ENCODE measurements at places on chromosomes 1 and 21.

- no peak for DNase-seq
Measured at GRCh38 chr1:156176610-156177210, 17.2 kb upstream of the SLC25A44 start.

DNA sequence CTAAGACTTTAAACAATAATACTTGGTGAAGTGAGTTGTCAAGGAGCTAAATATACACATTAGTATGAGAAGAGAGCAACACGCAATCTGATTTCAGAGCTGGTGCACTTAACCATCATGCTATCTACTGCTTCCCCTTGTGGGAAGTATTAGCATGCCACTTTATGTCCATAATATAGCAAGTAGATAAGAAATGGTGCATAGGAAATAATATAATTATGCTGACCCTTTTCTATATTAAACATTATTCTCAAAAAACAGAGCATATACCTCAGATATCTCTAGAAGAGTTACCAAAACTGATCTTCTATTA lies 63.4 kb downstream of the MAGI3 start:
- no peak for DNase-seq

- no peak for DNase-seq
Measured at GRCh38 chr1:42750041-42750440, 10.0 kb upstream of the CLDN19 start.

- DNase-seq, result no peak
Measured at GRCh38 chr1:210697185-210697584, 368.5 kb downstream of the HHAT start.

- DNase-seq, result no peak
Measured at GRCh38 chr21:24127651-24128050, 1479.6 kb downstream of the MRPL39 start.

DNA sequence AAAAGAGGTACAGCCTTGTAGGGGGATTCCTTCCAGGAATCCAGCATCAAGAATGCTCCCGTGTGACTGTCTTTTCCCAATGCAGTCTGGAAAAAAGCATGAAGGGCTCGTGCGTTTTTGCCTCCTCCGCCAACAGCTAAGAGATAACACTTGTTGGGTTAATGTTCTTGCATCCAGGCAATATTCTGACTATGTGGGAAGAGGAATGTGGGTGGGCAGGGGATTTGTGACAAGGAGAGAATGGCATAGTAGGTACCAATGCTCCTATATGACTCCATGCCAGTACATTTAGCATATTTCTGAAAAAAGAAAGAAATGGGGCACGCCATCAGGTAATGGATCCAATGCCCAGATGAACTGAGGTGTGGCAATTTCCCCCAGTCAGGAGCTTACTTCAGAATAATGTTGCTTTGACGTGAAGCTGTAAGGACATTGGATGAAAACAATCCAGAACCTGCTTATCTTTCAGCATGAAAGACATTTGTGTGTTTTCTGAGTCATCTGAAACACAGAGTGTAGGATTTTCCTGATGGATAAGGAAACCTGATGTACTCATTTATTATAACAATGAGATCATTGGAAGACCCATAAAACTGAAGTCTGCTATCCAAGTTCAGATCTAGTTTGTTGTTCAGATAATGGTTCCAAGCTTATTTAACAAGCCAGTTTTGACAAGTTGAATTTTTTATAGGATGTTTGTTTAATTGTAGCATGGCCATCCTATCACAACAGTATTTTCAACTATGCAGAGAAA lies 105.5 kb downstream of the LYPLAL1 start:
- DNase-seq, result no peak

GRCh38 chr1:21117597-21118001 lies 59.1 kb downstream of the EIF4G3 start:
- peak; percentile 9 for DNase-seq

- DNase-seq, result no peak
Measured at GRCh38 chr21:45043541-45044020, 30.8 kb upstream of the ADARB1 start.

DNA sequence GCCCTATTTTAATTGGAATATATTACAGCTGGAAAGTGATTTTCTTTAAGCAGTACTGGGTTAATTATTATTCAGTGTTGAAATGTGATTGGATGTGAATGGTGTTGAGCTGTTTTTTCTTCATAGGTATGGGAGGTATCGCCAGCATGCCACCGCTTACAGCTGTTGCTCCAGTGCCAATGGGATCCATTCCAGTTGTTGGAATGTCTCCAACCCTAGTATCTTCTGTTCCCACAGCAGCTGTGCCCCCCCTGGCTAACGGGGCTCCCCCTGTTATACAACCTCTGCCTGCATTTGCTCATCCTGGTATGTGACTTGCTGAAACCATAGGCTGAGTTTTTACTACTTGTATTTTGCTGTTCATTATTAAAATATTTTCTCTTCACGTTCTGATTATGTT lies 107.7 kb downstream of the ITSN1 start:
- DNase-seq, result no peak

- DNase-seq, result no peak
Measured at GRCh38 chr1:181127898-181128453, 39.5 kb downstream of the IER5 start.

- no peak for DNase-seq
Measured at GRCh38 chr1:234484218-234484617, 5.2 kb upstream of the TARBP1 start.

GRCh38 chr1:196306421-196306820 lies 301.8 kb downstream of the KCNT2 start:
- no peak for DNase-seq

GRCh38 chr1:244881552-244882280 lies 17.4 kb upstream of the HNRNPU start:
- no peak for DNase-seq

GRCh38 chr1:15413563-15414444 lies 4.1 kb downstream of the EFHD2 start:
- DNase-seq, result no peak

- DNase-seq, result no peak
Measured at GRCh38 chr1:60255565-60255964, 182.0 kb upstream of the C1orf87 start.

- no peak for DNase-seq
Measured at GRCh38 chr21:44429894-44430293, 25.4 kb upstream of the LRRC3 start.

- DNase-seq, result no peak
Measured at GRCh38 chr1:231952154-231952553, 325.6 kb downstream of the DISC1 start.

GRCh38 chr1:54399765-54400164 lies 6.4 kb downstream of the SSBP3 start:
- no peak for DNase-seq

- no peak for DNase-seq
Measured at GRCh38 chr1:16324456-16324890, 27.8 kb downstream of the FBXO42 start.

DNA sequence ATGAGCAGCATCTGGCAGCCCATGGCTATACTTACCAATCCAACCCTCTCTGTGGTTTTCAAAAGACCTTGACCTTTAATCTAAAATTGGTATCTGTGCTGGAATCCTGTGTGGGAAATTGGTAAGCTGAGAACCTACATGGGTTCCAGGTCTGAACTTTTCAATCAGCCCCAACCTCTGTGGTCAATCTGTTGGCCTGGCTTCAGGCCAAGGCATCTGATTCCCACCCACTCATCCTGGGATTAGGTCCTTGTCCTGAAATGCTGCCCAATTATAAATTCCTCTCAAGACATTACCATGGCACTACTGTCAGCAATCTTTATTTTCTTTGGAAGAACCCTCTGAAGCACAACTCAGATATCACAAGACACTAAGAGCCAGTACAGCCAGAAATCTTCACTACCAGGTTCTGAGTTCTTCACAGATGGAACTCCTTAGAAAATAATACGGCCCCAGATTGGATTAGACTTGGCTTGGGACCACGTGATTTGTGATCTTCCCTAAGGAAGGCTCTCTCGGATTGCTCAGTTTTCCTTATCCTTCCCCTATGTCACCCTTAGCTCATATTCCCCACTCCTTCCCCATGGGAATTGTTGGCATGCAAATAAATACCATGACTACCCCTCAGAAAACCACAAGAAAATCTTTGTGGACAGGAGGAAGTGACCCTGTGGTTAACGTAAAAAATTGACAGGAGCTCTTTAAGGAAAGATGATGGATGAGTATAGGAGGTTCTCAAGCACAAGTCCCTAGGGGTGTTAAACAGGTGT lies 207.9 kb upstream of the ST6GALNAC5 start:
- no peak for DNase-seq

GRCh38 chr1:165852871-165853270 lies 25.5 kb downstream of the UCK2 start:
- DNase-seq, result no peak

DNA sequence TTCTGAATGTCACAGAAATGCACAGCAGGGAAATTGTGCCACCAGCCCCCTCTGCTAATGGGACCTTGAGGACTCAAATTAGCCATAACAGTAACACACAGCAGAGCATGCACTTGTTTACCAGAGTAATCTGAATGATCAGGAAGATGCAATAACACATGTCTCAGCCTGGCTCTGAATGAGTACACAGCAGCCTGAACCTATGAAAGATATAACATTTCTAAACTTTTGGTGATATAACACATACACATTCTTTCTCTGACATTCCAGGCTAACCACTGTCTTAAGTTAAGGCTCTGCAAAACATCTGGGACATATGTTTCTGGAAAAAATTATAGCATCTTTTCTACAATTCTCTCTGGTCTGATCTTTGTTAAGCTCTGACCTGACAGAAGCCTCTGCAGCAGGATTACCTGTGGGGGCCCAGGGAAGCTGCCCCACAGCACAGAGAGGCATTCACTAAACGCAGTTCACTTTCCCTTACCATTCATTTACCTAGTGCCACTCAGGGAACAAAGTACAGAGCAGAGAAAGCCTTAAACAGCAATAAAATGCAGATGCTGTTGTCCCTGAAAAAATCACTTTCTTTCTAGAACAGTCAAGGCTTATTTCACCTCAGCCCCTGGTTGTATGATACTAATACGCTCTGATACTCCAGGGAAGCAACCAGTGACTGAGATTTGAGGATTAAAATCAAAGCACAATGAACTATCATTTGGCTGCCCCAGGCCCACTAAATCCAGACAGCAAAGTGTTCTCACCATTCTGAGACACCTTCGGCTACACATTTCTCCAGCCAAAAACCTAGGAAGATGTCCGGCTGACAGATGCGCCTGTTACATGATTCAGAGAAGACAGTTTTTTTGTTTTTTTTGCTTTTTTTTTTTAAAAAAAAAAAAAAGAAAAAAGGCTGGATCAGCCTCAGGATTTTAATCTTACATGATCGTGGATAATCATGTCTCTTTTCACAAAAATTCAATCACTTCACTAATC lies 54.0 kb upstream of the CNN3 start:
- DNase-seq, result no peak

DNA sequence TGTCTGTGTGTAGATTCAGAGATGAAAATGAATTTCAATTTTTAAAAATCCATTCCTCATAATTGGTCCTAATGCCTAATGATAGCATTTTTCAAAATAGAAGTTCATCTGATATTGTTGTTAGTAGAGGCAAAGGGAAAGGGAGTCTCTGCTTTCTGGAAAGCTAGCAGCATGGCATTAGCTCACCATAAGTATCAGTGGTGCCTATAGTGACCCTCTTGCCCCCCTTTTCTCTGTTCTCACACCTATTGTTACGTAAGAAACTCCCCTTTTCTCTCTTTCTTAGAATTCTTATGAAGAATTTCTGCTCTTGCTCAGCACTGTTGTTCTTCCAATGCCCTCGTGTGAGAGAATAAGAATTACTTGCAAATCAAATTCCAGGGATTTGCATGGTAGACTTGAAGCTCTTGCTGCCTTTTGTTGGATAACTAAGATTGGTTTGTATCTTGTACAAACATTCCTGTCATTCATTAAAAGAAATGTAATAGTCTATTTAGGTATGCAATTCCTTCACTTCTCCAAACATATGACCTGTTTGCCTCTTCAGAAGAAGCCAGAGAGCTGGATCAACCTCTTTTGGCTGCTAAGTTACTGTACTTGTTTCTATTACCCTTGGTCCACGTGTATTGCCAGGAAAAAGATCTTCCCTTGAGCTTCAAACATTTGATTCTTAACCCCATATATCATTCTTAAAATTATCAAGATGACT lies 69.2 kb upstream of the MAGI3 start:
- DNase-seq, result no peak

DNA sequence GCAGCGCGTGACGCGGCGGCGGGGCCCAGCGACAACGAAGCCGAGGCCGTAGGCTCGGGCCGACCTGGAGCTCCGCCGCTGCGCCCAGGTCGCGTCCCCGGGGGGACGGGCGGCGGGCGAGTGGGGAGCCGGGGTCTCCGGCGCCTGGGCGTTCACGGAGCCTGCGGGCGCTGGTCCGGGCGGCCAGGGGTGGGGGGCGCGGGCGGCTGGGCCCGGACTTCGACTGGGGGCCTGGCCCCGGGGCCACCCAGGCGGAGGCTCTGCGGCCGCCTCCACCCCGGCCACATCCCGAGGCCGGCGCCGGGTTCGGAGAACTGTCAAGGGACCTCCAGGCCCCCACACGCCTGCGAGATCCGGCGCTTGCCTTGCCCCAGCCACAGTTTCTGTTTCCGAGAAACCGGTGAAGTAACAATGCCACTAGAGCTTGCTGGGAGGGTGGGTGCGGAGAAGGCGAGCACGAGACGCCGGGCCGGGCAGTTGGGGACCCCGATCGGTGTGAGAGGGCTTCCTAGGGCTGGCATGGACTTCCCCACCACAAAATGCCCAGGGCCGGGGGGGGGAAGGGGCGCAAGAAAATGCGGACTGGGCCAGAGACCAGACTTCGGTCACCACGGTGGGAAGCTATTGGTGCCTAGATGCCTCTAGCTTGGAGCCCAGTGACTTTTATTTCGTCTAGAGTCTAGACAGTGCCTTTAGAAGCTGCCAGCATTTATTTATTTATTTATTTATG lies 501 bp downstream of the FBXO6 start:
- peak; percentile 20 for DNase-seq

- DNase-seq, result no peak
Measured at GRCh38 chr1:224779536-224779935, 149.9 kb upstream of the DNAH14 start.

DNA sequence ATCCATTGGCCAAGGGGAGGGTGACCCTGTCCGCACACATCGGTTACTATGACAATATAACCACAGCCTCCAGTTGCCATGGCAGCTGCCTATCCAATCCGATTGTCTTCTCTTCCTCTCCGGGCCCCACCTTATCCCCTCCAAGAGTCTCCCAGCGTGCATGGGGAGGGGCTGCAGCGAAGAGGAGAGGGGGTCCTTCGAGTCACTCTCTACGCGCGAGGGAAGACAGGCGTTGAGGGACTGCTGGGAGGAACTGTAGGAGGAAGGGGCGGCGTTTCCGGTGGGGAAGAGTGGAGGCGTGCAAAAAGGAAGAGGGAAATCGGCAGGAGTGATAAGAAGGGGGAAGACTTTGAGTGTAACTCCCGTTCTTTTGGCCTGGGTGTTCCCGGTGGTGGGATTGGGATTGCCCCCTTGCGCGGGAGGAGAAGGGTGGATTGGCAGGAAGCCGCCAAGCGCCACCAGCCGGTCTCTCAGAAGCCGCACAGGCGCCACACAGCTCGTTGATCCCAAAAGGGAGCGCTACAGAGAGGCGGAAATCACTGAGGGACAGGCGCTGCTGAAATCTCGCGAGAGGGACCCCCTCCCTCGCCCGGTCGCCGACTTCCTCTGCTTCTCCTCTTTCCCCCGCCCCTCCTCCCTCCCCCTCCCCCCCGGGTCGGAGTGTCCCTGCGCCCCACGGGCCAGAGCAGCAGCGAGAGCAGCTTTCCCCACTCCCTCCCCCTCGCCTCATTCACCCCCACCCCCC lies 384 bp upstream of the SMG7 start:
- DNase-seq, result peak; percentile 97

All from hippocampal formation (tissue), 2 donors.